ENCODE measurements at places on chromosomes 16 and 17.

DNA sequence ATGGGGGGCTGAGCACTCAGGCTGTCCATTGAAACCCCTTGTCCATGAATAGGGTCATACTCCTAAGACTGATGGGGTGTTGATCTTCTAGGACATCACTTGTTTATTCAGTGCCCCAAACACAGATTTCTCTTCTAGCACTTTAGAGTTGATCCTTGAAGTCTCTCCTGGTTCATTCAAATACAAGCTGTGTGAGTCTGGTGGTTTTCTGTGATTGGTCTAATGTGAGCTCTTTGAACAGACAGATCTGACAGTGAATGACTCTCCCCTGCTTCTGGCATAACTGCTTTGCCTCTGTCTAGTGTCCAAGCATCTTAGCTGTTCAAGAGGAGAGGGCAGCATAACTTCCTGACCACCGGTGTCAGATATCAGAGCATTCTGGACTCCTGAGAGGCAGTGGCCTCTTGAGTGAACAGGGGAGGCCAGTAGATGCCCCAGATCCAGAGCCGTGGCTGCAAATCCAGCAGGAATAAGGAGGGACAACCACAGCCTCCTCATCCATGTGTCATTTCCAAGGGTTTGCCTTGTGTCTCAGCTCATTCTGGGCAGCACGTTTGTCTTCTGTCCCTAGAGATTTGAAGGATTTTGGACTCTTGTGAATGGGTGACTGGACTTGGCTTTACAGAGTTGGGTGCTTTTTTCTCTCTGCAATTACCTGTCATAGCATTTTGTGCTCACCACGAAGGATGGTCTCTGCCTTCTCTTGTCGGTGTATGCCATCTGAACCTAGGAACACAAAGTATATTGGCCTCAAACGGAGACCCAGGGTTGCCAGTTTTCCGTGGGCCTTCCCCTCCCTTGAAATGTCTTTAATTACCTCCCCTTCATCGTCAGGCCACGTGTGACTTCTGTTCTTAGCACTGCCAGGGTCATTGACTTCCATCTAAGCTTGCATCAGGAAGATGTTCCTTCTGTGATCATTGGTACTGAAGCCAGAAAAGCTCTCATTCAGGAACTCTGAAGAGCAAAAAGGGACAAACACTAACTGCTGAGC, 13.9 kb upstream of the CLEC18C start:
- no peak for DNase-seq

DNA sequence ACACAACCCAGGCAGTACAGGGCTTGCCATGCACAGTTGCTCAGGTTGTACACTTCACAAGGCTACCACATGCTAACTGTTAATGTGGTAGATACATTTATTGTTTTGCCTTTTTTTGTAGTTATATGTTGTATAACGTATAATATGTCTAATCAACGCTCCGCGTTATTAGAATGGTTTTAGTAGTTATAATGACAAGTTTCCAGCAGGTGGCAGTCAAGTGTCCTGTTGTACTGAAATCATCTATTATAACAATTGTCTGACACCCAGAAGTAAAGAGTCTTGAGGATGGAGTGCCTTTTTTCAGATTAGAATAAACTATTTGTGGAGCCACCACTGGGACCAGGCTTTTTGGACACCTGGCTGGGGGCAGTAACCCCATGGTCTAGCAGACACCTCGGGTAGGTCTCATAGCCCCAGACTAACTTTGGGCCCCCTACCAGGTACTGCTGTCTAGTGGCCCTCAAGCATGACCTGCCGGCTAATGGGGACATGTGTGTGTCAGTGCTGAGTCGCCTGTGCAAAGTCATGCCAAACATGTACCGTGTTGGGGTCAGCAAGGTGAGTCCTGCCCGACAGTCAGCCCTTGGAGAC, 32.8 kb downstream of the MYO15A start:
- DNase-seq, result no peak

GRCh38 chr17:65482201-65482600, 79.2 kb downstream of the AXIN2 start:
- DNase-seq, result no peak

DNA sequence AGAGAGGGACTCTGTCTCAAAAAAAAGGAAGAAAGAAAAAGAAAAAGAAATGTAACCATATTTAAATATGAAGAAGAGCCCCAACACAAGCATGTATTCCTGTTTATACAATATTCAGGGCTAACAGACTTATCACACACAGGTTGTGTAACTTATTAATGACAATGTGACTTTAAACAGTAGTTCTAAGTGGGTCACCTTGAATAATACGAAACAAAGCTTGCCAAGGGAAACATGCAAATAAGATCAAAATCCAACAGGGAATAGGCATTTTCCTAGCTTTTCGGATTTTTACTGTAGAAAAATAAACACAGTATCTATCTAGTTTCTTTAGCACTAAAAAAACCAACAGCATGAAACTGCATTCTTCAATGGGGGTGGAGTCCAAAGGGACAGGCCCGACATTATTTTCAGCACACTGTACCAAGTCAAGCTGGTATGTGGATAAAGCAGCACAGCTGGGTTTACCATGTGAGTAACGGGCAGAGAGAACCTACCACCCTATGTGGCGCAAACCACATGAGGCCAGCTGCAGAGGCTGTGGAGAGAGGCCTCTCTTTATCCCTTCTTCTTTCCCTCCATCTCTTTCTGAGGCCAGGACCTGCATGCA, 45.3 kb downstream of the TOM1L2 start:
- no peak for DNase-seq

DNA sequence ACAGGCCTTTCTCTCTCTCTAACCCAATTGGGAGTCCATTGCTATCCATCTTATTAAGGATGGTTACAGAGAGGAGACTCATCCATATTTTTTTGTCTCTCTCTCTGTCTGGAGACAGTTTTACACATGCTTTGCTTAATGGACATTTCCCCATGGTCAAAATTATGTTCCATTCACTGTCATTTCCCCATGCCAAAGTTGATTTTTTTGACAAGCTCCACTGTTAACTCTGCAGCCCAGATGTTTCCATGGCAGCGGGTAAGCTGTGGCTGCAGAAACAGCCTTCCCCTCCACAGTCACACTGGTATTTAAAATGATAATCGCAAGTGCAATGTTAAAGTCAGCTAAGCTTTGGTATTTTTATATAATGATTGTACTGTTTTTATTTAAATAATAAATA, 63.9 kb upstream of the HLF start:
- DNase-seq, result no peak

GRCh38 chr16:71424626-71425025, 17.2 kb downstream of the TLE7 start:
- DNase-seq, result no peak

- no peak for DNase-seq
Observed at GRCh38 chr16:24094660-24095059, 161.5 kb upstream of the CACNG3 start.

- DNase-seq, result no peak
Observed at GRCh38 chr16:53129281-53130158, 74.7 kb downstream of the CHD9 start.

GRCh38 chr16:53153130-53153529, 98.3 kb downstream of the CHD9 start:
- DNase-seq, result no peak

GRCh38 chr17:54883939-54884338, 16.7 kb upstream of the TOM1L1 start:
- DNase-seq, result no peak

- DNase-seq, result no peak
Observed at GRCh38 chr16:69240331-69240730, 53.4 kb downstream of the SNTB2 start.

All from CD4-positive, alpha-beta T cell (primary cell).